ENCODE measurements at places on chromosomes 16 and 17. TPM values are rescaled to one million over a fixed set of nuclear protein-coding genes. Genes with fewer than 3 reads are reported as not detected.
A peak's percentile ranks its signal among the peaks of the same experiment; 100 is the strongest.

The EIF3CL gene
- total RNA-seq = 243 TPM

The RNF157 gene
- 0.40 TPM for total RNA-seq

The GUCY2D gene
- total RNA-seq = not detected

DNA sequence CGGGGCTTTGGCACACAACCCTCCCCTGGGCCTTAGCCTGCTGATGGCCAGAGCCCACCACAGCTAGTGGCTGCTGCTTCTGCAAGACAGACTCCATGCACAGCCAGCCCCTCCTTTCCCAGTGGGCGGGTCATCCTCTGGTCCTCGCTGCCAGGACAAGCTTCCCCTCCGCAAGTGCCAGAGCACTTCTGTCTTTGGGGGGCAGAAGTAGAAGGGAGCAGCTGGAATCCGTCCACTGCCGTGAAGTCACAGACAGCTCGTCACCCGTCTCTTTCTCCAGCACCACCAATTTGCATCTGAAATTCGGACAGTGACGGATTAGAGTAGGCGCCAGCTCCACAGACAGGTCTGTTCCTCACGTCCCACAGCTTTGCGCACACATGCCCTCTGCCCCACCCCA, 31.3 kb upstream of the NAT9 start:
- DNase-seq = no peak

DNA sequence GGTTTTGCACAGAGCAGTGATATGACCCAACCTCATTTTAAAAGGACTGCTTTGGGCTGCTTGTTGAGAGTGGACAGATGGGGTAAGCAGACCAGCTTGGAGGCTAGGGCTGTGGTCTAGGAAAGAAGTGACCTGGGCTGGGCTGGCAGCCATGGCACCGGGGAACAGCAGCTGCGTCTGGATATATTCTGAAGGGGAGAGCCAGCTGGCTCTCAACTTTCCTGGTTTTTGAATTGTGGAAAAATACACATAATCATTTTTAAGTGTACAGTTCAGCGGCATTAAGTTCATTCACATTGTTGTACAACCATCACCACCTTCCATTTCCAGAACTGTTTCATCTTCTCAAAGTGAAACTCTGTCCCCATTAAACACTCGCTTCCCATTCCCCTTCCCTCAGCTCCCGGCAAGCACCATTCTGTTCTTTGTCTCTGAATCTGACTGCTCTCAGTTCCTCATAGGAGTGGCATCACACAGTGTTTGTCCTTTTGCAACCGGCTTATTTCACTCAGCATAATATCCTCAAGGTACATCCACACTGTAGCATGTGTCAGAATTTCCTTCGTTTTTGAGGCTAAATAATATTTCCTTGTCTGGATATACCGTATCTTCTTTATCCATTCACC, 113.2 kb downstream of the SPECC1 start:
- no peak for DNase-seq

DNA sequence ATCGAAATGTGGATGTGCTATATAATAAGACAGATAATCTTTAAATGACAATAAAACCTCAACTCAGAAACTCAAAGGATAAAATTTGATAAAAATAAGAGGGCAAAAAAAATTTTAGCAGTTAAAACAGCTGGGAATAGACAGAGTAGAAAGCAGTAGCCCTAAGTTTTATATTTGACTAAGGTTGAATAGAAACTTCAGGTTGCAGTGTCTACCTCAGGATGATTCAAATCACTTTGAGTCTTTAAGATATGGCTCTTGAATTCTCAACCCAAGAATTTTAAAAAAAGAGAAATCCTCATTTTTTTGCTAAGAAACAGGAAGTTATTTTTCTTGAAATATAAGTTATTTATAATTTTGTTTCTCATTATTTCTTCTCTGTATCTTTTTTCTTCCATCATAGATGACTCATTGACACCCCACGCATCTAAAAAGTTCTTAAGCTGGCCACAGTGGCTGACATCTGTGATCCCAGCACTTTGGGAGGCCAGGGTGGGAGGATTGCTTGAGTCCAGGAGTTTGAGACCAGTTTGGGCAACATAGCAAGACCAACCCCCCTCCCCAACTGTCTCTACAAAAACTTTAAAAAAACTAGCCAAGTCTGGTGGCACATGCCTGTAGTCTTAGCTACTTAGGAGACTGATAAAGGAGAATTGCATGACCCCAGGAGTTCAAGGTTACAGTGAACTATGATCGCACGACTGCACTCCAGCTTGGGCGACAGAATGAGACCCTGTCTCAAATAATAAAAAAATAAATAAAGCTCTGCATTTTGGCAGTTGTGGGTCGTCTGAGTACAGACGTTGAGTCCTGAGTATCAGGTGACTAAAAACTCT, 23.9 kb downstream of the NFAT5 start:
- DNase-seq = no peak

- DNase-seq = peak; percentile 43
Observed at GRCh38 chr17:31371511-31372097, 19.9 kb upstream of the RAB11FIP4 start.

Data from MG63 (cell line).